ENCODE measurements at places on chromosomes 13 and 19.

- no peak for DNase-seq
These were observed 872 bp downstream of the FARSA start for GRCh38 chr19:12932392-12933286.

GRCh38 chr13:35514061-35514477, 37.6 kb upstream of the MAB21L1 start:
- DNase-seq = no peak

DNA sequence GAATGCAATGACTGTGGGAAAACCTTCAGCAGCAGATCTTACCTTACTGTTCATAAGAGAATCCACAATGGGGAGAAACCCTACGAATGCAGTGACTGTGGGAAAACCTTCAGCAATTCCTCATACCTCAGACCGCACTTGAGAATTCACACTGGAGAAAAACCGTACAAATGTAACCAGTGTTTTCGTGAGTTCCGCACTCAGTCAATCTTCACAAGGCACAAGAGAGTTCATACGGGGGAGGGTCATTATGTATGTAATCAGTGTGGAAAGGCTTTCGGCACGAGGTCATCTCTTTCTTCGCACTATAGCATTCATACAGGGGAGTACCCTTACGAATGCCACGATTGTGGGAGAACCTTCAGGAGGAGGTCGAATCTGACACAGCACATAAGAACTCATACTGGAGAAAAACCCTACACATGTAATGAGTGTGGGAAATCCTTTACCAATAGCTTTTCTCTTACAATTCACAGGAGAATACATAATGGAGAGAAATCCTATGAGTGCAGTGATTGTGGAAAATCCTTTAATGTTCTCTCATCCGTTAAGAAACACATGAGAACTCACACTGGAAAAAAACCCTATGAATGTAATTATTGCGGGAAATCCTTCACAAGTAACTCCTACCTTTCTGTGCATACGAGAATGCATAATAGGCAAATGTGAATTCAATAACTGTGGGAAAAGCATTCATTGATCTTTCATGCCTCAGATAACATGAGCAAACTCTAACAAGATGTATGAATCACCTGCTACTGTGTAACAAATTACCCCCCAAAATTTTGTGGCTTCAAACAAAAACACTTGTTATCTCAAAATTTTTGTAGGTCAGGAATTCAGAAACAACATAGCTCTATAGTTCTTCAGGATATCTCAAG, 13.8 kb downstream of the ZNF557 start:
- DNase-seq = peak; percentile 31

GRCh38 chr13:77583581-77583980, 48.1 kb downstream of the SCEL start:
- DNase-seq = no peak

- no peak for DNase-seq
These were observed 257.2 kb downstream of the FOXO1 start for GRCh38 chr13:40409278-40409677.

DNA sequence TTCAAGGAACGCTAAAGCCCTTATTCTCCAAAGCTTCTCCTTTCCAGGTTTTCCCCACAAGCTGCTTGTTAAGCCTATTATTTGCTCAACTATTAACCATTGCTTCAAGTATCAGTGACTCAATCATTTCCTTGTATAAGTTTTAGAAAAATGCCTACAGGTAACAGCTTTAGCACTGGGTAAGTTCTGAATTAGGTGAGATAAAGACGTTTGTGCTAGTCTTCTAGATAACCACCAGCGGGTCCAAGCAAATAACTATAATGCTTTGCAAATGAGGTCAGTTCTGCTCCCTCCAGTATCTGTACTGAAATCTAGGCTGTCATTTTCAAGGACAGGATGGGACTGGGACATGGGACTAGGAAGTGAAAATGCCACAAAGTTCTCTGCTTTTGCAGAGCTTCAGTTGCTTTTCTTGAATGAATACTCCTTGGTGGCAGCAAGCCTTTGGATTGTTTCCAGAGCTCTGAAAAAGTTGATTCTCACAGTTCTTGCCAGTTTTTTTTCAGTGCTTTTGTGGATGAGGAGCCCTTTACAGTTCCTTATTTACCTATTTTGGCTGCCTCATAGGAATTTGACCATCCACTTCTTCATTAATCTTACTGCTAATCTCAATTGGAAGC, 1487.7 kb downstream of the EFNB2 start:
- no peak for DNase-seq

DNA sequence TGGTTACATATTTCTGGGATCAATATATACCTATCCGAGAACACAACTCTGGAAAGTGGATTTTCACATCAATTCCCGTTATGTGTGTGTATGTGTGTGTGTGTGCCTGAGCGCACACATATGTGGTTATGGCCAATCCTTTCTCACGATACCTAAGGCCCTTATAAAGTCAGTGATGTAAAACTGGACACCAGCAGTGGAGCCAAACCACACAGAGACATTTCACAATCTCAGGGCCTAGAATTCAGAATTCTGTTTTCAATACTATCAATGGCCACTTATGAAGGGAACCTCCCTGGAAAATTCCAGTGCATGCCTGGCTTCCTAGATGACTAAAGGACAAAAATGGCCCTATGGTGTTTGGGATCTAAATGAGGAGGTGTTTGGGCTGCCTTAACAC, 187.3 kb upstream of the UBL3 start:
- DNase-seq = peak; percentile 42

GRCh38 chr13:112688560-112689302, 1.1 kb upstream of the ATP11A start:
- no peak for DNase-seq

DNA sequence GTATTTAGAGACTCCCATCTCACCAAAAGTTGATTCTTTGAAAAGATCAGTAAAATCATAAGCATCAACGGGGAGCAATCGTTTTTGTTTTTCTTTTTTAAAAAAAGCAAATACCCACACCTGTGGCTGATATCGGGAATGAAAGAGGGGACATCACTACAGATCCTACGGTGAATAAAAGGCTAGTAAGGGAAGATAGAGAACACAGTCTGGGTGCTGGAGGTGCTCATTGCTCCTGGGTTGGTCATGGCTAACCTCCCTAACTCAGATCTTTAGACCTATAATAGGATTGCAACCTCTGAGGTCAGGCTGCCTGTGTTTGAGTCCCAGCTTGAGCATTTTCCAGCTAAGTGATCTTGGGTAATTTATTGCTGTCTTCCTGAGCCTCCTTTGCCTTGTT, 1.1 kb downstream of the EHD2 start:
- no peak for DNase-seq

- DNase-seq = no peak
These were observed 11.0 kb downstream of the TSHZ3 start for GRCh38 chr19:31338069-31338776.

GRCh38 chr19:54390942-54391577, 24.2 kb upstream of the TTYH1 start:
- peak; percentile 53 for DNase-seq

GRCh38 chr13:50104493-50104892, 89.2 kb downstream of the KCNRG start:
- DNase-seq = peak; percentile 20

GRCh38 chr19:37309834-37310575, 60.9 kb upstream of the ZNF527 start:
- no peak for DNase-seq

DNA sequence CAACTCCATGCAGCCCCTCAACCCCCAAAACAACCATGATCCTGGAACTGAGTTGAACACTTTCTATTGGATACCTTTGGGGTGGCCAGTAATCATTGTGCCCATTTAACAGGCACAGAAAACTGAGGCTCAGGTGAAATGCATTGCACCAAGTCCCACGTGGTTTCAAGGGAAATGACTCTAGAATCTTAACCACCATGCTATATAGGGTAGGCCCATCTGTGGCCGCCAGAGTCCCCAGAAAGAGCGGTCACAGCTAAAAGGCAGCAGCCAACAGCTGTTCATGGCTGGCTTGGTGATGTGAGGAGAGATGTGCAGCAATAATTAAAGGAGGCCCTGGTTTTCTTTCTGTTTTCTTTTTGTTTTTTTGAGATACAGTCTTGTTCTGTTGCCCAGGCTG, 2.6 kb downstream of the CNN1 start:
- no peak for DNase-seq

GRCh38 chr13:79228972-79229371, 177.1 kb downstream of the RBM26 start:
- DNase-seq = no peak

DNA sequence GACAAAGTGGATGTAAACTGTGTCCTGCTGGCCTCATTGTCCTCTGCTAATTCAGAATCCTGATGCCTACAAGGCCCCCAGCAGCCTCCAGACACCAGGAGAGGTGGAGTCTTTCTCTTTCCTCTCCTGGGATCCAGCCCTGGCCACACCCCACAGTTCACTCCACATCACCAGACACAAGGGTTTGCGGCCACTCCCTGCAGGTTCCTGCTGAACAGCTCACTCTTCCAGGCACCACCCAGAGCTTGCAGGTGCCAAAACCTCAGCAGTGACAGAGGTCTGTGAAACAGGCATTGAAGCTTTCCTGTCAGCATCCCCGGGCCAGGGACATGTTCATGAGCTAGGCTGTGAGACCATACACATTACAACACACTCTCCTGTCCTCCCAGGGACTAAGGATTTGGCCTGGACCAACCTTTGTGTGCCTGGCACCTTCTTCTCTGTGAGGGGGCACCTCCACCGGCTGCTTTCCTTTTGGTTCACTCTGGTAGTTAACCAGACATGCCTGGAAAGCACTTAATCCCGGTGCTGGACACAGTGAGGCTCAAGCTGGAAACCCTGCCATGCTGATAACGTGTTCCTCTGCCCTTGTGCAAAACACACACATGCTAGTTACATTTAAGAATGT, 11.1 kb upstream of the ATP12A start:
- no peak for DNase-seq

GRCh38 chr13:64505336-64505910, 2724.7 kb downstream of the PCDH9 start:
- peak; percentile 72 for DNase-seq

DNA sequence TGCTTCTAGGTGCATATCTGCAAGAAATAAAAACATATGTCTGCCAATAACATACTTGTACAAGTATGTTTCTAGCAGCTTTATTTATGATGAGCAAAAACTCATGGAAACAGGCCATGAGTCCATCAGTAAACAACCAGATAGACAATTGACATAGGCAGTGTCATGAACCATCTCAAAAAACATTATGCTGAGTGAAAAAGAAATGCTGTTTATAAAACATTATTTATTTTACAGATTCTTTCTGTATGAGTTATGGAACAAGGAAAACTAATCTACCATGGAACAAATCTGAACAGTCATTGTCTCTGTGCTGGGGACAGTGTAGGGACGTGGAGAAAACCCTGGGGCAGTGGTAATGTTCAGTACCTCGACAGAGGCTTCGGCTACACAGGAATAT, 283.9 kb downstream of the UQCRFS1 start:
- DNase-seq = peak; percentile 24

Measured in fibroblast of skin of right quadriceps (primary cell).